ENCODE measurements at places on chromosomes 13 and 19.
A peak's percentile ranks its signal among the peaks of the same experiment; 100 is the strongest.

- DNase-seq, result no peak
Observed at GRCh38 chr13:28475916-28476725, 18.8 kb downstream of the FLT1 start.

DNA sequence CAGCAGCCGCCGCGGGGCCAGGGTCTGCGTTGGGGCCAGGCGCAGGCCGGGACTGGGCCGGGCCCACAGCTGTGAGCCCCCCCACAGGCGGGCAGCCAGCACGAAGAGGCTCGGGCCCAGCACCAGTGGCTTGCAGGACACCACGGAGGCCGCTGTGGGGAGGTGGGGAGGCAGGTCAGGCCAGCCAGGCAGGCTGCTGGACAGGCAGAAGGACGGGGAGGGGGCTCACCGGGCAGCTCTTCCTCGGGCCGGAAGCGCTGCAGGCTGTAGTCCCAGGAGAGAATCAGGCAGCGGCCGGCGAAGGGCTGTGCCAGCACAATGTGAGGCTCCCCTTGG lies 8.3 kb downstream of the LGI4 start:
- no peak for DNase-seq

DNA sequence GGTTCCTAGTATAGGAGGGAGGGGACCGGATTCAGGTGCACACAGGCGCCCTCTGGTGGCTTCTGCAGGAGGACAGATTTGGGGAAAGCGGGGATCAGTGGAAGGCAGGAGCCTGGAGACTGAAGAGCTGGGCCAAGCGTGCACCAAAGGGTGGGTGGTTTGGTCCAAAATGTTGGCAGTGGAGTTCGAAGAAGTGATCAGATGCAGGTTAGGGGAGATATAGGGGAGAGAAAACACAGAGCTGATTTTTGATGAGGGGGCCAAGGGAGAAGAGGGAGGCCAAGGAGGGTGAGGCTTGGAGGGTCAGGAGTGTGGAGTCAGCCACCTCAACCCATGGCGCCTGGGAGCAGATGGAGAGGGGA lies 6.8 kb upstream of the CARM1 start:
- DNase-seq, result peak; percentile 69

GRCh38 chr19:16726916-16727315 lies 7.3 kb downstream of the NWD1 start:
- DNase-seq, result no peak

DNA sequence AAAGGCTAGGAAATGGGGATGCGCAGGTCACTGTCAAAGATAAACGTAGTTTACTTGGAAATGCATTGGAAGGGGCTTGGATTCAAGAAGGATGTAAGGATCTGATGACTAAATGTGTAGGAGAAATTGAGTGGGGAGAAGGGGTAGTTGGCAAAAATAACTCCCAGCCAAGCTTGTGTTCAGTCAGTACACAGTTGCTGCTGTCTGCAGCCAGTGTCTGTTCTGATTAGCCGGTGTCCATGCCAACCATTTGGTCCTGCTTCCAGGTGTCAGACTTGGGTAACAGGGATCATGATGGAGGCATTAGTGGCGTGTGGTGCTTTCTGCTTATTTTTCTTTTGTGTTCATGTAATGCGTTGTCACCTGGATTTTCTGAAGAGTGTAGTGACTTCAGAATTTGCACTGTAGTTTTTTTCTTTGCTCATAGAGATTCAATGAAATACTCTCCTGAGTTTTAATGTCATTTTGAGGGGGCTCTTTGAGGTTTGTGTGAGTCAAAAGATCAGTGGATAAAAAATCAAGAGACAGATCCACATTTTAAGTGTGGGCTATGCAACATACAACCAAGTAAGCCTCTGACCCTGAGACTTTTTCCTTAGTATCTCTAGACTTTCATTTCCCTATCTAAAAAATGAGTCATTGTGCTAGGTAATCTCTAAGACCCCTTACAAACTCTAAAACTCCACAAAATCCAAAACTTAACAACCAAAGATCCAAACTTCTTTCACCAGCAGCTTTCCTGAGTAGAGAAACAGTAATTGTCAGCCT lies 103.9 kb downstream of the WDFY2 start:
- DNase-seq, result no peak

- DNase-seq, result no peak
Observed at GRCh38 chr13:113448545-113448884, 4.8 kb downstream of the ADPRHL1 start.

- DNase-seq, result no peak
Observed at GRCh38 chr13:51276636-51277035, 54.4 kb downstream of the FAM124A start.

- no peak for DNase-seq
Observed at GRCh38 chr13:77871596-77871995, 47.0 kb downstream of the EDNRB start.

DNA sequence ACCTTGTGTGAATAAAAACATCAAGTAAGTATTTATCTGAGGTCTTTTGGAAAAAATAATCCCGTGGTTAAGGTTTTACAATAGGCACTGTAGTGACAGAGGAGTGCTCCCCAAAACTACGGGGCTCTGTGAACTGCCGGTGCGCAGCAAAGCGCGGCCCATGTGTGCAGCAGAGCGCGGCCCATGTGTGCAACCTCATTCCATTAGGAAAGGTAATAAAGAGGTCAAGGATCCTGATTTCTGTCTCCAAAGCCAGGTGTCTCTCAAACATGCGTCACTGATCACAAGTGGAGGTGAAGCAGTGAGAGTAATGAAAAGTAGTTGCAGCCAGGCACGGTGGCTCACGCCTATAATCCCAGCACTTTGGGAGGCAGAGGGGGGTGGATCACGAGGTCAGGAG lies 58.7 kb downstream of the MRPL57 start:
- no peak for DNase-seq

DNA sequence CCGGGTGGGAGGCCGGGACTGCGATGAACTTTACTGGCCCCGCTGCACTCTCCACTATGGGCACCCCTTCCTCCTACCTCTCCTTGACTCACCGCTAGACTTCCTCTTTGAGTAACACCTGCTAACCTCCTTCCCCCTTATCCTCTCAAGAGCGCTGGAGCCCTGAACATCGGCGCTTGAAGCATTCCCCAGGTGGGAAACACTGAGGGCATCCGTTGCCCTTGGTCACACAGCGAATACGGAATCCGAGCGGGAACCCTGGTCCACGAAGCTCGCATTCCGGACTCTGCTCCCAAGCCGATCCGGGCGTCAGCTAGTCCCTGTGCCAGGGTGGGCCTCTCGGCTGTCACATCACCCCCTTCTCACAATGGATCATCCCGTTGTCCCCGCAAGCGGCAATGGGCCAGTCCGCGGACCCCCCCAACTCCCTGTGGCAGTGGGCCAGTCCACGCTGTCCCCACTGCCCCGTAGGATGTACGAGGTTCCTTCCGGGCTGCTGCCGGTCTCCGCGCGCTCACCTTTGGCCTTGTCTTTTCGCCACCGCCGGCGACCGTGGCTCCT lies 4.2 kb downstream of the LIPE start:
- peak; percentile 22 for DNase-seq

DNA sequence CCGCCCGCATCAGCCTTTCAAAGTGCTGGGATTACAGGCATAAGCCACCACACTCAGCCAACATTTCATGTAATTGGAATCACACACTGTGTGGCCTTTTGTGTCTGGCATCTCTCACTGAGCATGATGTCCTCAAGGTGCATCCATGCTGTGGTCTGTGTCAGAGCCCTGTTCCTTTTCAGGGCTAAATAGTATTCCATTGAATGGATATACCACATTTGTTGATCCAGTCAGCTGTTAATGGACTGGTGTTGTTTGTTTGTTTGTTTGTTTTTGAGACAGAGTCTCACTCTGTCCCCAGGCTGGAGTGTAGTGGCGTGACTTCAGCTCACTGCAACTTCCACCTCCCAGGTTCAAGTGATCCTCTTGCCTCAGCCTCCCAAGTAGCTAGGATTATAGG lies 17.9 kb downstream of the ATCAY start:
- DNase-seq, result no peak

GRCh38 chr19:17577457-17578097 lies 22.1 kb downstream of the COLGALT1 start:
- DNase-seq, result no peak

DNA sequence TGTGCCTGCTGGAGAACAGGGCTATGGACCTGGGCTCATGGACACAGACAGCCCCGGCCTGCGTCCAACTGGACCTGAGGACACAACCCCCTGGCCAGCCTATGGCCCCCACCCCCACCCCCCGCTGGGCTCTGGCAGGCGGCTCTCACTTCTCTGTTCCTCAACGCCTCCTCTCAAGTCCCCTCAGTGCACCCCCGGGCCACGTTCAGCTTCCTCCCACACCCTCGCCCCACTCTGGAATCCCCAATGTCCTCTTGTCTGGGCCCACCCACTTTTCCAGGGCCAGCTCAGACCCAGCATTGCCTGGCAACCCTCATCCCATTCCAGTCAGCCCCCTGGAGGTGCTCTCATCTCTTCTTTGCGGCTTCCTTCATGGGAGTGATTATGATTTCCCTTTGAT lies 130.2 kb upstream of the SPACA7 start:
- DNase-seq, result no peak

- DNase-seq, result no peak
Observed at GRCh38 chr13:99656844-99657381, 155.6 kb downstream of the TM9SF2 start.

DNA sequence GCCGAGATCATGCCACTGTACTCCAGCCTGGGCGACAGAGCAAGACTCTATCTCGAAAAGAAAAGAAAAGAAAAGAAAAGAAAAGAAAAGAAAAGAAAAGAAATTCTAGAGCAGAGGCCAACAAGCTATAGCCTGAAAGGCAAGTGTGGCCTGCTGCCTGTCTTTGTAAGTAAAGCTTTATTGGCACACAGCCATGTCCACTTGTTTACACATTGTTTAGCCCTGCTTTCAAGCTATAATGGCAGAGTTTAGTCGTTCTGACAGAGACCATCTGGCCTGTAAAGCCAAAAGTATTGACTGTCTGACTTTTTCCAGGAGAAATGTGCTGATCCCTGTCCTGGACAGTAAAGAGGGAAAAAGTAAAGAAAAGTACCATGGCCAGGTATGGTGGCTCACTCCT lies 18.3 kb downstream of the NWD1 start:
- DNase-seq, result no peak

GRCh38 chr13:112182251-112182650 lies 115.3 kb downstream of the SOX1 start:
- DNase-seq, result no peak

DNA sequence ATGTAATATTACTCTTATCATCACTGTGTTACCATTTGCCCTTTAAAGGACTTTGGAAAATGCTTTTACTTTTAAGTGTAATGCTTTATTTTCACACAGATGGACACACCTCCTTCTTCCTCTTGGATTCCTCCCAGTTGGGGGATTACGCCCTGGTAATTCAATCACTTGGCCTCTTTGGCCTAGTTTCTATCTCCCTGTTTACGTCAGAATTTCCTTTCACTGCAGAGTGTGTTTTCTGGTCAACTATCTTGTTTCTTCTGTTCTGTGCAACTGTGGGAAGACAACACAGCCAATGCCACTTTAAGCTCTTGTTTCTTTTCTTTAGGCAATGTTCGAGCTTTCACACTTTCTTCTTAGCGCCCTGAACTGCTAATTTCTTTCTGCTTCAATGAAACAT lies 257.3 kb upstream of the MAB21L1 start:
- DNase-seq, result no peak

DNA sequence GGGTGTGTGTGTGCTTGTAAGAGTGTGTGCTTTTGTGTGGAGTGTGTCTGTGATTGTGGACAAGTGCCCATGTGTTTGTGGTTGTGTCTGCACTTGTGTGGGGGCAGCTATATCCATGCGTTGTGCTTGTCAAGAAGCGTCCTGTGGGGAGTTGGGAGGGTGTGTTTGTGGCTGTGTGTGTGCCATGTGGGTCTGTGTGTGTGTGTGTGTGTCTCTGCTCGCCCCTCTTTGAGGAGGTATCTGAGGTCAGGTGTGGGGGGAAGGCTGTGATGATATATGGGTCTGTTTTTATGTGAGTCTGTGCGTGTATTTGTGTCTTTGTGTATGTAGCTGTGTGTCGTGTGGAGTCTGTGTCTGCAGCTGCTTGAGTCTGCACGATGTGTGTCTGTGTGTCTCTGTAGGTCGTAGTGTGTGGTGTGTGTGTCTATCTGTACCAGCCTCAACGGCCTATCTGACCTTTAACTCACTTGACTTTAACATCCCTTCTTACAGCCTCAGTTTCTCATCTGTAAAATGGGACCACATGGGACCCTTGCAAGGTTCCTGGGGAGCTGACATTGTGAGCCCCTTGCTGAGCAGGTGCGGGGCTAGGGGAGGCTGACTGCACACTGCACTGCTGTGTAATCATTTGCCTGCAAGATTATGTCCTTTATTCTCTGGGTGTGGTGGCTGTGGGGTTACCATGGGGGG lies 4.0 kb upstream of the NFIC start:
- DNase-seq, result no peak

Data from activated CD8-positive, alpha-beta memory T cell treated with anti-CD3 and anti-CD28 coated beads for 1 hour (primary cell).